CD4-positive, alpha-beta T cell treated with Interleukin-17A for 4 hours (primary cell): ENCODE measurements at places on chromosomes 1 and 21.

- no peak for DNase-seq
Measured at GRCh38 chr1:179865377-179865776, 12.2 kb downstream of the TOR1AIP2 start.

DNA sequence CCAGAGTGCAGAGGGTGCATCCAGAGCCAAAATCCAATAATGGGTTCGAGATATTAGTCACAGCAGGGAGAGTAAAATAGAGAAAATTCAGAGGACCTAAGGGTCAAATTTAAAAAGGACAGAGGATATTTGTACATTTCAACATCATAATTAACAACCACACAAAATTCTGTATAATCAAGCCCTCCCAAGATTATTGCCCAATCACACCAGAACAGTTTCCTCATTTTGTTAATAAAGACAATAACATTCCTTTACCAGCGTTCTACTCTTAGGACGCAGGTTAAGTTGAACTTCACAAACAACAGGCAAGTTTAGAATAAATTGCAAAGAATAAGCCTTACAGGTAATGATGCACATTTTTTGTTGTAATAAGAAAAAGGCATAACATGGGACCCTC is 462.8 kb downstream of the PTPRC start:
- DNase-seq = no peak

GRCh38 chr1:150622303-150622975 is 7.0 kb downstream of the ENSA start:
- DNase-seq = no peak

DNA sequence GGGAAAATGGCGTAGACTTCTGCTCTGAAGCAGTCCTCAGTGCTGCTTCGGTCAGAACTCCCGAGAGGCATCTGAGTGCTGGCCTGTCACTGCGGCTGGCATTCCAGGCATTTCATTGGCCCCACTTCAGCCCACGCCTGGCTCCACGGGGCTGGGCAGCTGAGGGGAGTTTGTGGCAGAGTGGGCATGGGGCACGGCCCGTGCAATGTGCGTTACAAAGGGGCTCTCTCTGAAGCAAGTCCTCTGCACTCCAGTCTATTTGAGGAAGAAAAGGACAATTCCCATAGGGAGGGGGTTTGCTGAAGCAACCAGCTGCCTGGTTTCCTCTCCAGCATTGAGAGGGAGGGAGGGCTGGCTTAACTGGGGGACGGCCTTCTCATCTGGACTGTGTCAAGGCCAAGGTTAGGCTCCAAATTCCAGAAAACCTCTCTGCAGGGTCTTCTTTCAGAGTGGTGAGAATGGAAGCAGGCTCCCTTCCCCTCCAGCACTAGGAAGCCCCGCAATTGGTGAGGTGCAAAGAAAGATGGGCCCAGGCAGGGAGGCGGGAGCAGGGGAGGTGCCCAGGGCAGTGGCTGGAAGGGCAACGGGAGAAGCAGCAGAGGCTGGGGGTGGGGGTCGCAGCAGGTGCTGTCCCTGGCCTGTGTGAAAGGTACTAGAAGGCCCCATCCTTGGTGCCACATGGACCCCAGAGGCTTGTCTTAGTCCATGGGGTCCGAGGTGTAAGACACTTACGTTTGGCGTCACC is 21.1 kb upstream of the GPR157 start:
- DNase-seq = no peak

DNA sequence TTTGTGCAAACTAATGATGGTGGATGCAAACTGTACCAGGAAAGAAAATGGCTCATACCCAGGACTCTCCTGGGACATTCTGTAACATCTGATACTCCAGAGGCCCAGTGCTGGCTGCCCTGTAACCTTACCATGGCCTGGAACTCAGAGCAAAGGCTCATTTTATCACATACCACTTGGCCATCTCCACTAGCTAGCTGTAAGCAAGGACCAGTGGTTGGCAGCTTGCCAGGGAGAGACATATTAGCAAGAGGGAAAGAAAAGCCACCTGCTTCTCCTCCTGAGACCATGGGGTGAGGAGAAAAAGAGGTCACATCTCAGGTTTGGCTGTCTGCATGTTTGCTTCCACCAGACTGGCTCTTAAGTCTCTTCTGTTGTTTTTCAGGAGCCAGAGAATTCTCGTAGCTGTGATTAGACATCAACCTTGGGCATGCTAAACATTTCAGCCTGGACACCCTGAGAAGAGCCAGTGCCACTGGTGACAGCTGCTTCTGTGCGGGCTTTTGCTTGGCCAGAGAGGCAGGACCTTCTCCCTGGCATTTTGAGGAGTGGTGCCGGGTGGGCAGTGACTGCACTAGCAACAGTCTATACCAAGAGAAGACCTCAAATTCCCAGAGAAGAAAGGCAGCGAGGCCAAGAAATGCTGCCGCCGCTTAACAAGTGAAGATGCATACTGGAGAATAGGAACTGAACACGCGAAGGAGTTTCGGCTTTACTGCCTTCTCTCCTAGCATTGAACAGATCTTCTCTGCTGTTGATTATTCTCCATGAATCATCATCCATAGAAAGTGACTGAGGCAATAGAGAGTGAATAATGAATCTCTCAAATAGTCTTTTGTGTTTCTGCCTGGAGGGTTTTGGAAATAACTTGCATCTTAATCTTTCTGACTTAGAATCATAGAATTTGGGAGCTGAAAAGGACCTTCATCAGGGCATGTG is 6.7 kb upstream of the INKA2 start:
- no peak for DNase-seq

DNA sequence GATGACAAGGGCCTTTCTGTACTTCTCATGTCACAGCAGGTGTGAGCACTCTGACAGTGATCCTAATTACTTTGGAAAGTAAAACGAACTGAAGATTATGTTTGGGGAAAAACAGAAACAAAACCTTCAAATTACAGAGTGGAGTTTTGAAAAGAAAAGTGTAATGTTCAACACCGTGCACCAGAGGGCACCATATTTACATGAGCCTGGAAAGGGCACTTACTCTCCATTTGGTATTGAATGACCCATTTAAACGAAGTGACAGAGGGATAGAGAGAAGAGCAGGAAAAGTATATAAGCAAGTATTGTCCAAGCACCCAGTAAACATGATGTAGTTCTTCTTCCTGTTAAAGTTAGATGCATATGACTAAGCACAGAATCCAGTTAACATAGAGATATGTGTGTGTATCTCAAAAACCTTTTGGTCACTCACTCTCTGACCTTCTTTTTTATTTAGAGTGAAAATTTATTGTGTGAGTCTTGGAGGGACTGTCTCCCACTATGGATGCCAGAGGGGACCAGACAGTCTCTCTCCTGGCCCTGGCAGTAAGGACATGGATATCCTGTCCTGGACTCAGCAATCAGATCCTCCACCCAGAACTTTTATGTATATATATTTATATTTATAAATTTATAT is 3.8 kb upstream of the RGSL1 start:
- peak; percentile 26 for DNase-seq

DNA sequence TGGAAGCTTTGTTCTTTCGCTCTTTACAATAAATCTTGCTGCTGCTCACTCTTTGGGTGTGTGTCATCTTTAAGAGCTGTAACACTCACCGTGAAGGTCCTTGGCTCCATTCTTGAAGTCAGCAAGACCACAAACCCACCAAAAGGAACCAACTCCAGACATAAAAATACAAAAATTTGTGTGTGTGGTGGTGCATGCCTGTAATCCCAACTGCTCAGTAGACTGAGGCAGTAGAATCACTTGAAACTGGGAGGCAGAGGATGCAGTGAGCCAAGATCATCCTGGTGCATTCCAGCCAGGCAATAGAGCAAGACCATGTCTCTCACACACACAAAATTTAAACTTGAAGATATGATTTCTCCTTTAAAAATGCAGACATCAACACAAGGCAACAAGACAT is 1431.7 kb upstream of the B3GALT2 start:
- no peak for DNase-seq

GRCh38 chr1:60390593-60391282 is 317.2 kb upstream of the C1orf87 start:
- DNase-seq = no peak

DNA sequence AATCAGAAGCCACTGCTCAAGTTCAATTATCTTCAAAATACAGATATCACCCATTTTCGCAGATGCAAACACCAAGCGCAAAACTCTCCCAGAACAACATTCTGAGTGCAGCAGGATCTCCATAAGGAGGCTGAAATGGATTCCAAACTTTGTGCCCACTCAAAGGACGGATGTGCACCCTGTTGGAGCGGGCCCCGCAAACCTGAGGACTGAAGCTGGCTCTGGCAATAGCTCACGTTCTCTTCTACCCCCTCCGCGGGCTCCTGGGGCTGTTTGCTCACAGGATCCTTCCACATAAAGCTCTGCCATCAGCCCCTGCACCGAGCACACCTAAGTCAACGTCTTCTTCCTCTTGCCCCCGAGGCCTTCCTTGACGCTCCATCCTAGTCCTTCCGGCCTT is 11.7 kb upstream of the RCSD1 start:
- no peak for DNase-seq

- DNase-seq = no peak
Measured at GRCh38 chr21:25412100-25412499, 195.2 kb downstream of the MRPL39 start.

- DNase-seq = no peak
Measured at GRCh38 chr1:231163830-231164427, 2.1 kb downstream of the TRIM67 start.

GRCh38 chr1:203478231-203478630 is 2.6 kb downstream of the PRELP start:
- DNase-seq = no peak

- peak; percentile 12 for DNase-seq
Measured at GRCh38 chr1:36609241-36610027, 126.7 kb upstream of the CSF3R start.

GRCh38 chr1:20850021-20850420 is 62.9 kb upstream of the HP1BP3 start:
- no peak for DNase-seq

DNA sequence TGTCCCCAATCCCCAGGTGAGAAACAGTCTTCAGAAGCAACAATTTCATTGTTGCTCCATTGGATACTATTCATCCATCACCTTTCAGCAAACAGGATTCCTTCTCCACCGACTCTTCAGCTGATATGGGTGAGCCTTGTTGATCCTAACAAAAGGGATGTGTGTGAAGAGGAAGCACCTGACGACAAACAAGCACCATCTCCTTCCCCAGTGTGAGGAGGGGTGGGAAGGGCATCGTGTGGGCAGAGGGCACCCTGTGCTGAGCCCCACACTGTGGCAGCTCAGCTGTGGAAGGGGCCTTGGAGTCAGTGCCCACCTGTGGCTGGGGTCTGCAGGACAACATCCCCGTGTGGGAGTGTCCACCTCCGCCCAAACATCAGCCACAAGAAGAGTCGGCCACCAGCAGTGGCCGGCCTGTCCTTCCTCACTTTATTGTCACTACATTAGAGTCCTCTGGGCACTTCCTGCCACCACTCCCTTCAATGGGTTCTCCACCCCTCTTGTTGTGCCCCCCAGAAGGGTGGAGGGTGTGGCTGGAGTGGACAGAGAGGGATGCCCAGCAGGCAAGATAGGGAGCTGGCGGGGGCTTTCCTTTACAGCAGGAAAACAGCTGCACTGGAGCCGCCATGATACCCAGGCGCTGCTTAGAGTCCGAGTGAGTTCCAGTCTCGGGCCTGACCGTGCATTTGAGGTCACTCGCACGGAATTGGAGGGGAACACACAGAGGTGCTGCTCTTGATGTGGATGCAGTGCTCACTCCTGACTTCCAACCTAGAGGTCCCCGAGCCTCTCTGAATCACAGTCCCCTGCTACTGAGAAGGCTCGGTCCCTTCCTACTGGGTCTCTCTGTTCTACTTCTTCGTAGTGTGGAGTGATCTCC is 40.9 kb downstream of the VPS26C start:
- no peak for DNase-seq

GRCh38 chr1:82160036-82160435 is 359.3 kb downstream of the ADGRL2 start:
- DNase-seq = no peak

- peak; percentile 62 for DNase-seq
Measured at GRCh38 chr1:110196917-110197765, 13.0 kb upstream of the KCNC4 start.
